ENCODE measurements at places on chromosomes 4 and X.

GRCh38 chr4:129014566-129015509 is 78.5 kb downstream of the SCLT1 start:
- no peak for DNase-seq

GRCh38 chr4:108036213-108036612 is 46.5 kb downstream of the HADH start:
- DNase-seq = no peak

GRCh38 chrX:551306-551705 is 79.3 kb upstream of the SHOX start:
- DNase-seq = no peak

DNA sequence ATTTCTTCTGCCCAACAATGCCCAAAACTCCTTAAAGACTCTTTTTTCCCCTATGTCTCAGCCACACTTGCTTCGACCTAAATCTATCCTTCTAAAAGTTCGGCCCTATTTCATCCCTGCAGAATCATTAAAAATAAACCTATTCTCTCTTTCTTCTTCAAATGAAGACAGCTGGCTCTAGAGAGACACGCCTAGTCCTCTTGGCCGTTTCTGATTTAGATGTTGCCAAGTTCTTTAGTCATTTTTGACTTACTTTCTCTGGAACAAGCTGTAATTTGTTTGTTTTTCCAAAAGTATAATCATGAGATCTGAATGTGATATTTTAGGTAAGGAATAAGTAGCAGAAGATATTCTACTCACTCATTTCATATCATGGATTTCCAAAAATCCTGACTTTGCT is 211.6 kb downstream of the CENPC start:
- DNase-seq = no peak

DNA sequence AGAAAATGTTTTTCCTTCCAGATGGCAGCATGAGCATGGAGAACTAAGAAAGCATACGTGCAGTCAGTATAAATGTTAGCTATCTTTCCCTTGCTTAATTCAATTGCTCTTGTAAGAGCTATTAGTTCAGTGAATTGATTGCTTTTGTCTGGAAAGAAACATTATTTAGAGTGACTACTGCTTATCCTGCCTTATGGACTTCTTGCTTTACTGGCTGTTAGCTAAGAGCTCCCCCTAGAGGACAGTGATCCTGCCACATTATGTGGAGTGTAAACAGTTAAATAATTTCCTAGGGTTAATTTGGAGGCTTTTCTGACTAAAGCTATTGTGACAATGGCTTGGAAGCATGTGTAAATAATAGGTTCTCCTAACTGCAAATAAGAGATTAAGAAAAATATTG is 1402.4 kb downstream of the FAM133A start:
- no peak for DNase-seq

All from psoas muscle (tissue), 8 donors.